ENCODE measurements at places on chromosomes 6 and 20. TPM values are rescaled to one million over a fixed set of nuclear protein-coding genes. Genes with fewer than 3 reads are reported as not detected.

The ULBP1 gene
- polyA plus RNA-seq, result not detected

The PNPLA1 gene
- polyA plus RNA-seq, result not detected

The FOXQ1 gene
- 1.8 TPM for polyA plus RNA-seq

The SULF2 gene
- polyA plus RNA-seq, result 288 TPM

The HLA-E gene
- 1.2 TPM for polyA plus RNA-seq

The NKX2-4 gene
- not detected for polyA plus RNA-seq

The SLC35D3 gene
- polyA plus RNA-seq, result not detected

The SRMS gene
- polyA plus RNA-seq, result not detected

The MAN1A1 gene
- polyA plus RNA-seq, result 123 TPM

The RIMS1 gene
- 10.0 TPM for polyA plus RNA-seq

The BMP5 gene
- not detected for polyA plus RNA-seq

The PI16 gene
- not detected for polyA plus RNA-seq

The RGS17 gene
- polyA plus RNA-seq, result 5.8 TPM

The CST7 gene
- not detected for polyA plus RNA-seq

The IMPG1 gene
- 0.34 TPM for polyA plus RNA-seq

The SUN5 gene
- not detected for polyA plus RNA-seq

The SEL1L2 gene
- polyA plus RNA-seq, result 2.1 TPM

The ATG5 gene
- polyA plus RNA-seq, result 32.7 TPM

The NRSN1 gene
- 130 TPM for polyA plus RNA-seq

The PTCRA gene
- polyA plus RNA-seq, result not detected
